ENCODE measurements at places on chromosomes 7 and 10.

GRCh38 chr7:104123786-104124185 is 84.0 kb downstream of the ORC5 start:
- DNase-seq: peak; percentile 48

DNA sequence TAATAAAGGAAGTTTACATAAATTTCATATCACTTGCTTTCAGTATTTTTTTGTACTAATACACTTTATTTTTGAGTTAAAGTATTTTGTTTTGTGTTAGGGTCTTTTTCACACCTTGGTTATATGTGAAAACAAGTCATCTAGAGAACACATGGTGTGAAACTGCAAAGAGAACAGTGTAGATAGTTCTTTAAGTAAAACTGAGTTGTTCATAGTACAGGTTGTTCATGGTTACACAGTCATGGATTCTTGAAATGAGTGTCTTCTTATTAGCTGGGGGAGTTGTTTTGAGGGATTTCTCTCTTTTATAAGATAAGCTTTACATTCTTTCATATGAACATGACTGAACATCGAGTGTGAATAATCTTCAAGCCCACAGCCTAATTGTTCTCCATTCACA is 244.2 kb downstream of the THSD7A start:
- DNase-seq: no peak

DNA sequence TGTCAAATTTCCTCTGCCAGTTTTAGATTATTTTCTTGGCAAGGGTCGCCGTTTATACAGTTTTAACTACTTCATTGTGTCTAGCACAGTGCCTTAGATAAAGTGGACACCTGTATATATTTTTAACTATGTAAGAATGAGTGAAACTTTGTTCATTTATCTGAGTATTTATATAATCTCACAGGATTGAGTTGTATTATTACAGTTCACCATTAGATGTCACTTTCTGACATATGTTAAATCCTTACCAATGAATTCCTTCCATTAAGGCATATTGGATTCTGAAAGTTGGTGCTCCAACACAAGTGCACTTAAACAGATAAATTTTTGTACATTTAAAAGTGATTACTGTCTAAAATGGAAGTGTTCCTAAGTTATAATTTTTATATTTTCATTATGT is 43.0 kb downstream of the ZMYND11 start:
- DNase-seq: peak; percentile 19

DNA sequence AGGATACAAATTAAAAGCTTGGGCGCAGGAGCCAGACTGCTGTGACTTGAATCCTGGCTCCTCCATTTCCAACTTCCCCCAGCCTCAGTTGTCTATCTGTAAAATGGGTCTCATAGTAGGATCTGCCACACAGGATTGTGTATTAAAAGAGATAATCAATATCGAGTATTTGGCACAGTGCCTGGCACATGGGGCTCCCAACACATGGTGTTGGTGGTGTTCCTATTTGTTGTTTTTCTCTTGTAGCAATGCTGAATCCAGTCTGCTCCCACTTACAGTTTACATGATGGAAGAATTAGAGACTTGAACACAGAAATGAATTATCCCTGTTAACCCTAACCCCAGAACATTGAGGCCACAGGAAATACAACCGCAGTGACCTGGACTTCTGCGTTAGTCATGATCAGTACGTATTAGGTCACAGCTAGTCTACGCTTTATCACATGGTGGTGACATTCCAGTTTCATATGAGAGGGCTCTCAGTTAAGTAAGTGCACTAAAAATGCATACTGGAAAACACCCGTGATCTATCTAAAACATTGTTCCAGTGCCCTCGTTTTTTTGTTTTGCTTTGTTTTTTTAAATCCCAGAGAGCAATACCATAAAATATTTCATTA is 169.5 kb upstream of the KLF14 start:
- DNase-seq: peak; percentile 90

DNA sequence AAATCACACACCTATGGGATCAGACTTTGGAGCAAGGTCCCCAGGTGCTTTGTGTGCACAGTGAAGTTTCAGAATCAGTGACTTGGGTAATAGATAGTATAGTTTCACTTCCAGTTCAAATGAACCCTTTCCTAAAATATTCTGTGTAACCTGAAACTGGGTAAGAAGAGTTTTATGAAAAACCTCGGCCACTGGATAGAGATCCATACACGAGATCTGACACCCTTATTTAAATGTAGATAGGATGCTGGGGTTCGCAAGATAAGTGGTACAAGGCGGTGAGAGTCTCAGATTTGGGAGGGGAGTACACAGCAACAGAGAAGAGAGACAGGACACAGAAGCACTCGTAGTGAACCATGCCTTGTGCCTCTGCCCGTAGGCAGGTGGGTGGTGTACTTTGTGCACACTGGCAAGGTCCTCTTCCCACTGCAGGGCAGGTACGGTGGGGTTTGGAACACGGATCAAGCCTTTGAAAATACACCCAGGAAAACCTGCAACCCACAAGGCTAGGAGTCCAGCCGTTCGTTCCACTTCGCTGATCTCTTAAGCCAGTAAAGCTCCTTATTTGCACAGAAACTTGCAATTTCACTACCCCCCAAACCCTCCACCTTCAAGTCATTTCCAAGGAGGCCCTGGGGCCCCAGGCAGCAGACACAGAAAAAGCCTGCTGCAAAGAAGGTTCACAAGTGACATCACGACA is 162.8 kb downstream of the USP6NL start:
- no peak for DNase-seq

- no peak for DNase-seq
These were observed 6.1 kb upstream of the FGL2 start for GRCh38 chr7:77205706-77206105.

DNA sequence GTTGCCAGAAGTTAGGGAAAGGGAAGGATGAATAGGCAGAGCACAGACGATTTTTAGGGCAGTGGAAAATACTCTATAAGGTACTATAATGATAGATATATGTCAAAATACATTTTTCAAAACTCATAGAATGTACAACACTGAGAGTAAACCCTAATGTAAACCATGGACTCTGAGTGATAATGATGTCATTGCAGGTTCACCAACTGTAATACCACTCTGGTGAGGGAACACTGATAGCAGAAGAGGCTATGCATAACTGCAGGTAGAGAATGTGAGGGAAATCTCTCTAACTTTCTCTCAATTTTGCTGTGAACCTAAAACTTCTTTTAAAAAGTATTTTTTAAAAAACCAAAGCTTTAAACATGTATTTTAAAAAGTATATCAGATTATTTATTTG is 22.1 kb downstream of the POT1 start:
- no peak for DNase-seq

DNA sequence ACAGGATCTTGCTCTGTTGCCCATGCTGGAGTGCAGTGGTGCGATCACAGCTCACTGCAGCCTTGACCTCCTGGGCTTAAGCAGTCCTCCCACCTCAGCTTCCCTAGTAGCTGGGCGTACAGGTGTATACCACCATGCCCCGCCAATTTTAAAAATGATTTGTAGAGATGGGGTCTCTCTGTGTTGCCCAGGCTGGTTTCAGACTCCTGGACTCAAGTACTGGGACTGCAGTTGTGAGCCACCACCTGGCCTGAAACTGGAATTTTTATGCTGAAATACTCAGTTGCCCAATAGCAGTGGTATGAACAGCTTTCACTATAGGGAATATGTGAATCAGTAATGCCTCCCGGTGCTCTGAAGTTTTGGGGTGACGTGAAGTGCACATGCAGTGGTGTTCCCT is 7.6 kb downstream of the ZRANB1 start:
- peak; percentile 4 for DNase-seq

DNA sequence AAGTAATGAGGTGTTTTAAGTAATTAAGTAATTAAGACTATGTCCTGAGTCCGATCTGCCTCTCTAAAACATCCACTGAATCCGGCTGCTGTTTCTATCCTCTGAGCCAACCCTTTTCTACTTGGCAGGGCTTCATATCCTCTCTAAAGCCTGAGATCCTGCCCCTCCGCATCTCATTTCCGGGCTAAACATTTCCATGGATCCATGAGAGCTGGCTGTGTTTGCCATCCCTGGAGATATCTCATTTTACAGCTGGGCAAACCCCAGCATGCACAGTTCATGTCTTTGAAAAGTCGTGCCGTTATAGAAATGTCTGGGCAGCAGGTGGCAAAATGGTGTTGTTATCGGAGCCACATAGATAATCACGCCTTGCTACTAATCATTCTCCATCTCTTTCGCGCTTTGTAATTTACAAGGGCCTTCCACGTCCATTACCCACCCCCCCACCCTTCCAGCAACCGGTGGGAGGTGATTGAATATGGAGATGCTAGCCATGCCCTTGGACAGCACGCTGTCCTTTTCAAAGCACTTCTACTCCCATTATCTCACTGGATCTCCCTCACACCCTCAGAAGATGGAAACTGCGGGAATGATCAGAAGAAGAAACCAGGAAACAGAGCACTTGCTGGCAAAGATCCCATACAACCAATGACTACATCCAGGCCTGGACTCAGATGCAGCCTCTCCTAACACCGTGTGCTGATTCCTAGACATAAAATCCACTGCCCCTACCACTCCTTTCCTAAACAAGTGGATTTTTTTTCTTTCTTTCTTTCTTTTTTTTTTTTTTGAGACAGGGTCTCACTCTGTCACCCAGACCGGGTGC is 1189.2 kb downstream of the TYW1 start:
- no peak for DNase-seq

- DNase-seq: no peak
These were observed 262.4 kb downstream of the COBL start for GRCh38 chr7:51054231-51054630.

GRCh38 chr7:42869131-42870020 is 42.5 kb downstream of the C7orf25 start:
- no peak for DNase-seq

DNA sequence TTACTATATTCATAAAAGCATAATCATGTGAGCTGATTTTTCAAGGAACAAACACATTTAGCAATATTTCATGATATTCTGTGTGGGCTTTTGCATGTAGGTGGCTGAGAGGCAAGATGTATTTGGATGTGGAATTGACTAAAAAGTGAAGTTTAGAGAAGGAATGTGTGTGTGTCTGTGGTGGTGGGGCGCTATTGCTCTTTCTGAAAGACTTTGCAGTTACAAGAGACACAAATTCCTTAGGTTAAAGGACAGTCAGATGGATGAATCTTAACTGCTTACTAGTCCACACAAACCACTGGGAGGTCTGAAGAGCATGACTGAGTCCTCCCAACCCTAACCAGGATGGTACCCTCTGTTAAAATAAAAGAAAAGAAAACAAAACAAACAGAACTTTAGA is 200.1 kb downstream of the SDHAF3 start:
- no peak for DNase-seq

- DNase-seq: no peak
These were observed 1.9 kb downstream of the VTI1A start for GRCh38 chr10:112448888-112449287.

GRCh38 chr10:112223725-112224124 is 40.2 kb upstream of the GPAM start:
- no peak for DNase-seq

GRCh38 chr10:60908031-60908430 is 36.0 kb downstream of the RHOBTB1 start:
- no peak for DNase-seq

DNA sequence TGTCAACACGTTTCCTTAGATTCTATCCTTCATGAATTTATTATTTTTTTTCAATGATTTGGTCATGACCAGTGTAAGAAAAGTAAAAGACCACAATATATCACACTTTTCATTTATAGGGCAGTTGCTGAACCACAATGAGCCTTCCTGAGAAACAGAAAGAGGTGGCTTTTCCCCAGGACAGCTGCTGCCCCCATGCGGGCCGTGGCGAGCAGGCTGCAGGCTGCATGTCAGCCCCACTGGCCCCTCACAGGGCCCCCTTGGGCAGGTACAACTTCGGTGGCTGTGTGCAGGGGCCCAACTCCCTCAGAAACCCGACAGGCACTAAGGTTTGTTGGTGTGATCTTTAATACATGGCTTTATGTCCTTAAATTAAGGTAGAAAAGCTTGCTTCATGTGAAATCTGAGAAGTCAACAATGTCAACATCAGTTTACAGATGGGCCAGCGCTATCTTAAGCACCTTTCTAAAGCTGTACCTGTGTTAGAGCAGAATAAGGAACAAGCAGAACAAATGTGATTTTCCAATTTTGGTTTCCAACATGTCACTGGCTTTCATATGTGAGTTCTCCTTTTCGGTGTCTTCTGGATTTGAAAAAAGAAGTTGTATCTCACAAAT is 10.6 kb downstream of the BEND7 start:
- DNase-seq: no peak

DNA sequence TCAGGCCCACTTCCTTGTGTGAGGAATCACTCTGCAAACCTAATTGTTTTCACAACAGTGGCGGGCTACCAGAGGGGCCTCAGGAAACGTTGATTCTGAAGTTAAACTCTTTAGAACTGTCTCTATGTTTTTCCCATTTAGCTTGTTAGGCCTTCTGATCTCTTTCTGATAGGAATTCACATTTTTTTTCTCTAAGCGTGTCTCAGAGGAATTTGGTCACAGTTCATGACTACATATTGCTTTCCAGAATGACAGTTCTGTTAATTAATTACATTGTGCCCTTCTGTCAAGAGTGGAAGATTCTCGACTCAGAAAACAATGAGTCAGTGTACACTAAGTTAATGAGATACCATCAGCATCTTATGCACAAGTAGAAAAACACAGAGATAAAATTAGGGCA is 469.2 kb upstream of the C7orf33 start:
- no peak for DNase-seq

DNA sequence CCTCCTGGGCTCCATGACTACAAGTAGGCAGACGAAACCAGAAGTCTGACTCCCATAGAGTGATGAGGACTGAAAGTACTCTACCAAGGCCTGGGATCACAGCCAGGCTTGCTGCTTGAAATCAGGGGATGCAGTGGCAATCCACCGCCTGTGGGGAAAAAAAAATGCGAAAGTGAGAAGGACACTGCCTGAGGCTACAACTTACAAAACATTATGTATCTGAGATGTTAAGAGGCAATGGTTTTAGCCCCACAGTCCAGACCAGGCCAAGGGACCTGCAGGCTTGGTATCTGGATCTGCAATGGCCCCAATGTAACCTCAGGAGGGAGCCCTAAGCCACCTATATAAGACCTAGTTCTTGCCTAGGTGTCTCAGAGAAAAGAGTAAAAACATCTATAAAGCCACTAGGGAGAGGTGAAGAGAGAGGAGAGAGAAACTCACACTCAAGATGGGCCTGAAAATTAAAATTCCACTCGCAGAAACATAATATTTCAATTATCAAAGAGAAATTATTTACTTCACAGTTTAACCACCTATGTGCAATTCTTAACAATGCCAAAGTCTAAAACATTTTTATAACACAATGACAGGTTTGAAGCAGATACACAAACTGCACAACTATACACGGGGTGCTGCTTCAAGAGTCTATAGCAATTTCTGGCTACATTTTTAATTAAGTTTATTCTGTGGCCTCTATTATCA is 13.9 kb downstream of the DNAJC1 start:
- peak; percentile 56 for DNase-seq

- no peak for DNase-seq
These were observed 11.0 kb upstream of the IL6 start for GRCh38 chr7:22715969-22716368.

GRCh38 chr10:62710182-62710581 is 94.3 kb upstream of the ADO start:
- no peak for DNase-seq

GRCh38 chr10:116826803-116827202 is 22.5 kb upstream of the ENO4 start:
- no peak for DNase-seq
